Stimulated activated CD4-positive, alpha-beta T cell treated with anti-CD3 and anti-CD28 coated beads, Interleukin-12 subunit alpha, Interleukin-12 subunit beta, amount 100 ng/mL, for 24 hours (primary cell): ENCODE measurements at places on chromosomes 16 and 17.

GRCh38 chr16:50195276-50195675 lies 42.2 kb downstream of the TENT4B start:
- no peak for DNase-seq

GRCh38 chr17:55427587-55427882 lies 5.9 kb upstream of the MMD start:
- no peak for DNase-seq

GRCh38 chr16:21646091-21646490 lies 6.3 kb downstream of the IGSF6 start:
- DNase-seq: no peak

GRCh38 chr17:70863436-70864248 lies 694.3 kb downstream of the KCNJ2 start:
- no peak for DNase-seq

- no peak for DNase-seq
Measured at GRCh38 chr17:9032151-9032550, 10.8 kb downstream of the NTN1 start.

DNA sequence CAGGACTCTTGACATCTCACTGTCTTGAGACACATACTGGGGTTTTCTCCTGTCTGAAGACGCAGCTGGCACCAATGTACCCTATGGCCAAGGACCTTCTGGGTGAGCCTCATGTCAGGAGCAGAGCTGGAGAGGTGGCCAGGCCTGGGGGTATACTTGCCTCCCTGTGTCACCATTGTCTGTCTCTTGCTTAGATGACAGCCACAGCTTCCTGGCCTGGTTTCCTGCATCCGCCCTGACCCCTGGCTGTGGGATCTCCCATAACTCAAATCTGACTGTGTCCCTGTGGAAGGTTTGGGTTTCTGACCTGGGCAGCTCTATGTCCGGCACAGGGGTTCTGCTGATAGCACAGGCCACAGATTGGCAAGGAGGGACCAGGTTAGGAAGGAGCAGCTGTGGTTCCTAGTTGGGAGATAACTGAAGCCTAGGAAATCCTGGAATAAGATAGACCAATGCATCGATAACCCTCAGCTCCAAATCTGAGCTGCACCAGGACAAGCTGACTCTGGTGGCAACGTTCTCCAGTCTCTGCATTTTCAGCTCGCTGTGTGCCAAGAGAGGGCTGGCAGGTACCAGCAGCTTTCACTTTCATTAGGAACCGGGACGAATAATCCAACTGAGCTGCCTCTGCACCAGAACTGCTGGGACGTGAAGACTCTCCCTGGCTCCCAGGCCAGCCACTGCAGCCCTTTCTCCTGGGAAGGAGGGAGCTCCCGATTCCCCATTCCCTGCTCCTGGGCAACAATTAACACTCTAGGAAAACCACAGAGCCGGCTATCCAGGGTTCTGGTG lies 5.0 kb downstream of the DEXI start:
- DNase-seq: no peak

DNA sequence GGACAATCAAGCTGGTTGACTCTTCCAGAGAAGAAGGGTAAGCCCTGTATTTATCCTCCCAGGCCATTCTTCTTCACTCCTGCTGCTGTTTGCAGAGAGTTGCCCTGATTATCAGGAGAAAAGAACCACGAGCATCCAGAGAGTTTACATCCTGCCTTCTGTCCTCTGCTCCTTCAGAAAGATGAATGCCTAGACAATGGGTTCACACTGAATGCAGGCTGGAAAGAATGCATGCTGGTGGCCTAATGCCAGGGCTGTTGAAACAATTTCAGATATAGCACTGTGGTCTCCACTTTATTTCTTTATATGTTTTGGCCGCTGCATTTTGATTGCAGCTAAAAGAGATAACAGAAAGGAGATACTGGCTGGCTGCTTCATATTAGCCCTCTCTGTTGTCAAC lies 21.2 kb upstream of the HAS3 start:
- no peak for DNase-seq
